ENCODE measurements at places on chromosomes 16 and 17. TPM values are rescaled to one million over a fixed set of nuclear protein-coding genes. Genes with fewer than 3 reads are reported as not detected.

GRCh38 chr16:30553393-30553899 lies 4.7 kb downstream of the ZNF764 start:
- DNase-seq = no peak

DNA sequence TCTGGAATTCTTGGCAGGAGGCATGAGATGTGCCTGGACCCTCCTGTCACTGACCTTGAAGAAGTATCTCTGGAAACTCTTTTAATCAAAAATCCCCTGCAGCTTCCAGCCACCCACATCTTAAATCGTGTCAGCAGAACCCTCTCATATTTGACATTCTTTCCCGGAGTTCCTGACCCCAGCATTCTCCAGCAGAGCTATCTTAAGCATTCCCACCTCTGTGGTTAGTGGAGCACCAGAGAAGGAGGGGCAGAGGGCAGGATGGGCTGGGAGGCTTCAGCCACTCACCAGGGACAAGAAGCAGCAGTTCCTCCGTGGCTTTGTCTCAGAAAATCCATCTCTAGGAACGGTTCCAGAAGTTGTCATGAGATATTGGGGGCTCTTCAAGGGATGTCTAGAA lies 149.9 kb downstream of the RGS9 start:
- no peak for DNase-seq

GRCh38 chr16:66991545-66992077 lies 3.2 kb downstream of the CES4A start:
- no peak for DNase-seq

Gene C16orf46
- total RNA-seq = 0.73 TPM

Gene CES3
- 2.9 TPM for total RNA-seq

DNA sequence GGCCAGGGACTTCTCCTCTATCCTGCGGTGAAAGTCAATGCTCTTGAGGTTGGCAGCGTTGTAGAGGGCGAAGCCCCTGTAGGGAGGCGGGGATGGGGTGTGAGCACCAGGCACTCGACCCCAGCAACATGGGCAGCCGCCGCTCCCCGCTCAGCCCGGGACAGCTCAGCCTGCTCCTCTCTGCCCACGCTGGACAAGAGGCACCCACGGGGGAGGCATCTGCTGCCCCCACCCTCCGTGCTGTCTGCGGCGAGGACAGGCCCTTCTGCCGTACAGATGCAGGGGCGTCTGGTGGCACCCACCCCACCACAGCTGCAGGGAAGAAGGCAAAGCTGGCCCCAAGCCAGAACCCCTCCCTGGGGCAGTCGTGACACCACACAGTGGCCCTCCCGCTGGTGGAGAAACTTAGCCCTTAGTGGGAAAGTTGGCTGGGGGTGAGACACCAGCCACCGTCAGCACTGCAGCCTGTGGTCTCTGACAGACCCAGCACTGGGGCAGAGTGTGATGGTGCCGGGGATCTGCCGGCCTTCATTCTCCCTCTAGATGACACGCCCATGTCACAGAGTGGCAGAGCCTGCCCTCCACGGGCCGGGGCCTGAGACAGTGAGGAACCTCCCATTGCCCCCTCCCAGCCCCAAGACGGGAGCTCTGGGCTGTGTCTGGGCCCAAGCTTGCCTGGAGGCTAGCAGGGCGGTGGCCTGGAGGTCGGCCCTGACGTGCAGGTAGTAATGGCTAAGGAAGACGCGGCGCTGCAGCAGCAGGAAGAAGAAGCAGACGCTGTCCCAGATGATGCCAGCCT lies 19.5 kb downstream of the CTU2 start:
- DNase-seq = no peak

- no peak for DNase-seq
Observed at GRCh38 chr17:70208825-70209555, 39.7 kb downstream of the KCNJ2 start.

DNA sequence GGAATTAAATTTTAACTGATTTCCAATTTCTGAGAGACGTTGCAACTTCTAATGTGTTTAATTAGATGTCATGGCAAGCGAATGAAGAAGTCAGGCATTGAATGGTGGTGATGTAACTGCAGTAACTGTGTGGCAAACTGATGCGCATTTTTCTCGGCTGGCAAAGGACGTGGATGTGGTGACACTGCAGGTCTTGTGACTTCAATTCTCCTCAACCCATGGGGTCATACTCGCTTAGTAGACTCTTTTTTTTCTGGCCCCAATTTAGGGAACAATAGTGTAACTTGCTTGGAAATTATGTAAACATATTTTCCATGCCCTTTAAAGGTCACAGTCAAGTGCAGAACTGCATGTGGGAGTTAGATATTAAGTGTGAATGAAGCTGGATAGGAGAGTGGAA lies 1.9 kb upstream of the FAM20A start:
- DNase-seq = no peak

Gene UMOD
- 0.45 TPM for total RNA-seq

- no peak for DNase-seq
Observed at GRCh38 chr17:46745376-46745775, 73.1 kb downstream of the WNT3 start.

- peak; percentile 90 for DNase-seq
Observed at GRCh38 chr17:70168044-70168976, 1.0 kb upstream of the KCNJ2 start.

DNA sequence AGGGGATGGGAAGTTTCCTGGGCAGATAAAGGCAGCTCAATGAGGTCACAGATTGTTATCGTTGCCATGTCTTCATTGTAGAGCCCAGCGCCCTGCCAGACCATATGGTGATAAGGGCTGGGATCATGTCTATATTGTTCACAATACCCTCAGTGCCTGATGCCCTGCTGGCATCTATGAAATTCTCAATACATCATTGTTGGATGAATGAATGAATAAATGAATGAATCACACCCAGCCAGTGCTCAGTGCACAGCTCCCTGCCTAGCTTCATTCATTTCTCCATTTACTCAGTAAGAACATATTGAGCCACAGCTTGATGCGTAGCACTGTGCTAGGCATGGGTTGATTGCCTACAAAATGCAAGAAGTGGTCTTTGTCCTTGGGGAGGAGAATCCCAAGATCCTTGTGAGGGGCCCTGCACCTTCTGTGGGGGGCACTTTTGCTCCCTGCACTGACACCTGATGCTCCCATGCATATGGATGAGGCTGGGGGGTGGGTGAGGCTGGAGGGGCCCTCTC lies 29.7 kb downstream of the MRC2 start:
- DNase-seq = no peak

GRCh38 chr16:11354733-11355574 lies 9.7 kb downstream of the RMI2 start:
- no peak for DNase-seq

DNA sequence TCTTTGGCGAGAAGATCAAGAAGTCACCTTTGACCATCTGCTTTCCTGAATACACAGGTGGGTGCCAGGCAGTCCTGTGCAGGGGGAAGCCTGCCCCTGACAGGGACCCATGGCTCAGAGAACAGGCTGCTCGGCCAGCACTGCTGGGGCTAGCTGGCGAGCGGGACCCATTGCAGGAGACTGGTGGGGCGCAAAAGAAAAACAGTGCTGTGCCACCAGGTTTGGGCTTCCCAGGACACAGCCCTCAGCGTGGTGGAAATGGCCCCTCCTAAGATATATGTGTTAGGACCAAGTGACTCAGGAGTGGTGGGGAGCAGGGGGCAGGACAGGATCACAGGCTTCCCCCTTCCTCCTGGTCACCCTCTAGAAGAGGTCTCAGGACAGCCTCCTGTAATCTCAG lies 73.9 kb downstream of the AMFR start:
- DNase-seq = no peak

DNA sequence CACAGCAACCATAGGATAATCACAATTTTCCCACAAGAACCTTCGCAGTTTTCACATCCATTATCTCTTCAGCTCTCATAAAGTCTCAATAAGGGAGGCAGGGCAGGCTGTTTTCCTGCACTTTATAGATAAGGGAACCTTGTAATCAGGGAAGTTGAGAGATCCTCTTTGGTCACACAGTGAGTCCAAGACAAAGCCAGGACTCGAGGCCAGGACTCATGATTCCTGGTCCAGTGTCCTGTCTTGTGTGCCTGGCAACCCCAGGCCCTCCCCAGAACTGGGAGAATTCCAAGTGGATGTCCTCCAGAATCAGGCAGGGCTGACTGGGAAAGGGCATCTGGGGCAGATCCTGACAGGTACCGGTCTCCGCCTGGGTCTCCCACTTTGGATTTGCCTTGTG lies 23.1 kb upstream of the PHF12 start:
- no peak for DNase-seq

Gene PRDM7
- total RNA-seq = not detected

Gene CIBAR2
- not detected for total RNA-seq

Gene HSF5
- total RNA-seq = 0.18 TPM

Gene ITGAD
- not detected for total RNA-seq

DNA sequence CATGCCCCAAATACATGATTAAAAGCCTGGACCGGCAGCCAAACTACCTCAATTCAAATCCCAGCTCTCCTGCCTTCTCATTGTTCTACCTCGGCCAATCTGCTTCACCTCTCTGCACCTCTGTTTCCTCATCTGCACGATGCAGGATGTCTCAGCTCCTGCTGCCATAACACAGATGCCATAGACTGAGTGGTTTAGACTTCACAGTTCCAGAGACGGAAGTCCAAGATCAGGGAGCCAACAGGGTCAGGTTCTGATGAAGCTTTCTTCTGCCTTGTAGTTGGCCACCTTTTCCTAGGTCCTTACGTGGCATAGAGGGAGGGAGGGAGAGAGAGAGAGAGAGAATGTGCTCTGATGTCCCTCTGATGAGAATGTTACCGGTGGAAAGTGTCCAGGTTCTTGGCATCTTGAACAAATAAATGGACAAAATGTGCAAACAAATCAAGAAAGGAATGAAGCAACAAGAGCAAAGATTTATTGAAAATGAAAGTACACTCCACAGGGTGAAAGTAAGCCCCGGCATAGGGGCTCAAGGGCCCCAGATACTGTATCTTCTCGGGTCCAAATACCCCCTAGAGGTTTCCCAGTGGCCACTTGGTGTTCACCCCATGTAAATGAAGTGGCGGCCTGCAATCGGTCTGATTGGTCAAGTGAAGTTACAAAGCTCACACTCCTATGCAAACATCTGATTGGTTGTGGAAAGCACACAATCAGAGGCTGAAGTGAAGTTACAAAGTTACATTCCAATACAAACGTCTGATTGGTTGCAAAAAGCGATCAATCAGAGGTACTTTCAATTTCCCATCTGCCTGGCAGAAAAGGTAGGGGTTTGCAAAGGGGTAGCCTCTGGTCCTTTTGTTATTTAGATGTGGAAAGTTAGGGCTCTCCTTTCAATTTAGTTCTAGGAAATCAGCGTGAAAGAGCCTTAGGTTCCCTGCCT lies 43.3 kb upstream of the ZCCHC14 start:
- DNase-seq = no peak

- no peak for DNase-seq
Observed at GRCh38 chr17:49994085-49995054, 654 bp downstream of the DLX3 start.

DNA sequence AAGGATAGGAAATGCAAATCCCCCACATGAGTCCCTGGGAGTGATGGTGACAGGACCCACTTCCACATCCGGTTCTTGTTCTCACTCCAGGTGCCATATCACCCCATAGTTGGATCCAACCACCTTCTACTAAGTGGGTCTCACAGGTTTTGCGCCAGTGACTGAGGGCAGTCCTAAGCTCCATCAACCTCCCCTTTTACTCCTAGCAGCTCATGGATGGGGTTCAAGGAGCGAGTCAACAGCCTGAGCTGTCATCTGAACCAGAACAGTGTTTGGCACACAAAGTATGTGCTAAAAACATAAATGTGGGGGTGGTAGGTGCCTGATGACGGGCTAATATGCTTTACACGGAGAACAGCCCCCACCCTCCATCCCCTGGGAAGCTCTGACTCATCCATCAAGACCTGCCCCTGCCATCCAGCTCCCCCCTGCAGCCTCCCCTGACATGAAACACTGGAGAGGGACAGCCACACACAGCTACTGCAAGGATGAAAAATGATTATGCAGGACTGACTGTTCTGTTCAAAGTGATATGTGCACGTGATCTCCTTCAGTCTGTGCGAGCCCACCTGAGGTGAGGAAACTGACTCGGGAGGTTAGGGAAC lies 143.2 kb upstream of the CDH5 start:
- no peak for DNase-seq

DNA sequence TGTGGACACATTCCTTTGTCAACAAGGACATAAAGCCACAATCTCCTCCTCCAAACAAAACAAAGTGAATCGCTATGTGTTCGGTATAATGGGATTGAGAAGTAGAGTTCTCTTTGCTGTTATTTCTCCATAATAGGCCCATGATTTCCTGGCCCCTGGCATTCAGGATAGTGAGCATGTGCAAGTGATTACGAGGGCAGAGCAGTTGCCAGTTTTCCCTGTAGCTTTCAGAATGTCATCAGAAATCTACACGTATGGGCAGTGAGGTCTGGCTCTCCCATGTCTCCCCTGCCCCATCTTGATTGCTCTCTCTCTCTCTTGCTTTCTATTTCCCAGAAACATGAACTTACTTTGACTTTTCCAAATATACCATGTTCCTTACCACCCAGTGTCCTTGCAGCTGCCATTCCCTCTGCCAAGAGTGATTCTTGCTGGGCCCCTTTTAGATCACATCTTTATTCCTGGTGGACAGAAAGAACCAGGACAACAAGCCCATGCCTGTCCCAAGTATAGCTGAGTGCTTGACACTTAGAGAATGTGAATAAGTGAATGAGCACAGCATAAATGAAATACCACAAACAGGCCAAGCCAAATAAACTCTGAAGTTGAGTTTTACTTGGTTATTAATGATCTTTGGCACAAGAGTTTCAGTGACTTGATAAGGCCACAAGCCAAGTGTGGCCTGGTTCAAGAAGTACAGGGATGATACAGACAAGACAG lies 273.1 kb downstream of the CDH13 start:
- DNase-seq = no peak

GRCh38 chr17:68298601-68299000 lies 7.3 kb downstream of the ARSG start:
- no peak for DNase-seq

- peak; percentile 85 for DNase-seq
Observed at GRCh38 chr17:1005361-1005946, 8.5 kb downstream of the TIMM22 start.

GRCh38 chr17:43779145-43780125 lies 658 bp upstream of the DUSP3 start:
- no peak for DNase-seq

- DNase-seq = no peak
Observed at GRCh38 chr17:6505425-6506142, 50.8 kb downstream of the PITPNM3 start.

Data from stomach (tissue), 19 donors.